ENCODE measurements at places on chromosomes 5 and 9.
A peak's percentile ranks its signal among the peaks of the same experiment; 100 is the strongest.

- no peak for DNase-seq
Measured at GRCh38 chr5:131461742-131462141, 173.3 kb downstream of the RAPGEF6 start.

- DNase-seq: peak; percentile 27
Measured at GRCh38 chr5:179803651-179804554, 2.8 kb downstream of the MGAT4B start.

DNA sequence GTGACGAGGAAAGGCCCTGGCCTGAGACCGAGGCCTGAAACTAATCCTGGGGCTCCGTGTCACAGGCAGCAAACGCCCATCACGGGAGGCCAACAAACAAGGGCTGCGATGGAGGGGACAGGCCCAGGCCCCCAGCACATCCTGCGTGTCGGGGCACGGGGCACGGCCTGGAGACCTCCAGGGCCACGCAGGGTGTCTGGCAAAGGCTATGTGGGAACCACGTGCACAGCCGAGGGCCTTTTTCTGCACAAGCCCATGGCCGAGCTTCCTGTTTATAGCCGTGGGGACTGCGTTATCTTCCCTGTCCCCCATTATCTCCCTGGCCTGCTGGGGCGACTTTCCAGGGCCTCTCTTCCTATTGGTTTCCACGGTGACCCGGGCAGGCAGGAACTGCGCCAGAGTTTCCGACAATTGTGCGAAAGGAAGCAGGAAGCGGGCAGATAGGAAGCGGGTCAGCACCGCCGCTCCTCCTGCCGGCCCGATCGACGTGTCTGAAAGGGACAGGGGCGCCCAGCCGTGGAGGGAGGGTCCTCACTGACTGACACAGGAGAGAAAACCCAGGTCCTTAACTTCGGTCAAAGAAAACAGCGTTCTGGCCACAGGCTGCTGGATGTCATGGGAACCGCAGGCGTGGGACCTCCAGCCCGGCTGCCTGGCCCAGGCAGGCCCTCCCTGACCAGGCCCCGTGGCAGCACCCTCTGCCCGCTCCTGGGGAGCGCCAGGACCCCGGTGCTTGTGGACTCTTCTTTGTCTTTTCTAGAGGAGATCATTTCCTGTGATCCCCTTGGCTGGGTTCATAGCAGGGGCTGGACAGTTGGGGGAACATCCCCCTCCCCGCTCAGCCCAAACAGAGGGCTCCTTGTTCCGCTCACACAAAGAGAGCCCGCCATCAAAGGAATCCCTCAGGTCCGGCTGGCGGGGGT is 29.1 kb upstream of the SEC16A start:
- no peak for DNase-seq

GRCh38 chr5:134136771-134137170 is 22.3 kb downstream of the TCF7 start:
- DNase-seq: no peak

- no peak for DNase-seq
Measured at GRCh38 chr9:79977510-79978197, 405.9 kb downstream of the TLE4 start.

DNA sequence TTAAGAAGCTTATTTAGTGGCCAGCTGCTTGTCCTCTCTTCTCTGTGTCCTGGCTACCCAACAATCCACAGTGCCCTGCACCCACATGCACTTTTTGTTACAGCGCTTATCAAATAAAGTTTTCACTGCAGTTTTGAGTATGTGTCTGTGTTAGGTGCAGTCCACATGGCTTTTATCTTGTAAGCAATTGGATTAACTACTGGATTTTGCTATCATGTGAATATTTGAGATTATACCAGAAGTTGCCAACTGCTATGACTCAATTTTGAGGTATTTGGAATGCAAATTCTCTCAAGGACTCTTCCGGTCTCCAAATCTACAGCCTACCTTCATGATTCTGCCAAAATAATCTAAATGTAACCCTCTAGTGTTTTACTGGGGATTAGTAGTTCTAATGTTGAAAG is 690.2 kb downstream of the NR2F1-AS1 start:
- no peak for DNase-seq

GRCh38 chr9:34994260-34994899 is 4.8 kb downstream of the DNAJB5 start:
- DNase-seq: no peak

DNA sequence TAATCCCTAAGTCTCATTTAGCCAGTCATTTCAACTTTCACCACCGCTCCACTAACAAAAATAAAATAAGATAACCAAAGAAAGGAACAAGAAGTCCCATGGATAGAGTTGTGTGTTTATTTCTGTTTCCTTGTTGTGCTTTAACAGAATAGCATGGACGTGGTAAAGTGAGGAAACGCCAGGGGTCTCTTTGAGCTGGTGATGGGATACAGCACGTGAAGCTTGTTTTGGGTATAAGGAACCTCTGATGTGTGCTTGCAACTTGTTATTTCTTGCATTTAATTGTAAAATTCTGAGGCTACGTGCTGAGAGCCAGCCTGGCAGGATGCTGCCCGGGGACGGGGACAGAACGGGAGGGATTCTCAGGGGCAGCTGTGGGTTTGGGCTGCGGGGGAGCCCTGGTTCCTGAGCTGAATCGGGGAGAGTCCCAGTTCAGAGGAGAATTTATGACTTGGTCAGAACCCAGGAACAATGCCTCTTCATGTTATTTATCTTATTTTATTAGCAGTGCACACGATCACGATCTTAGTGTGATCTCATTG is 63.4 kb downstream of the ANKRD33B start:
- DNase-seq: no peak

GRCh38 chr9:38043931-38044623 is 24.9 kb downstream of the SHB start:
- DNase-seq: no peak

GRCh38 chr9:83401328-83401900 is 136.8 kb downstream of the FRMD3 start:
- DNase-seq: no peak

DNA sequence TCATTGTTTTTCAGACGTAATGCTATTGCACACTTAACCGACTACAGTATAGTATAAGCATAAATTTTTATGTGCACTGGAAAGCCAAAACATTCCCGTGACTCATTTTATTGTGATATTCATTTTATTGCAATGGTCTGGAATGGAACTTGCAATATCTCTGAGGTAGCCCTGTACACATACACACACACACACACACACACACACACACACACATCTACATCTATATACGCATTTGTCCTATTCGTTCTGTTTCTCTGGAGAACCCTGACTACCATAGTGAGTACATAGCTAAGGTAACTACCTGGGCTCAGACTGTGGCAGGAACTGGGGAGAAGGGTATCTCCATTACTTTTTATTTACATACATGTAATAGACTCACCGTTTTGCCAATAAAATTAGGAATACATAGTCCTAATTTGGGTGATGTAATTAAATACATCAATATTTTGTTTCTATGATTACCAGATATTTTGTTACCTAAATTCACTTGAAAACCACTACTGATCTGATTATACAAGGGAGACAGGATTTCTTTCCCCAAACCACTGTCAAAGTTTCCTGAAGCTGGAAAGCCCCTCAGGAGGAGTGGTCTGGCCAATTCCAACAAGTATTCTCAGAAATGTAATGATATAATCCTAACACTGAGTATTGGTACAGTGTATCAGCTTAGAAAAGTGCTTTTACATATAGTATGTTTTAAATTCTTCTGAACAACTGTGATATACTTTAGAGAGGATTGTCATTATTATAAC is 74.0 kb upstream of the PLPP1 start:
- DNase-seq: no peak

- no peak for DNase-seq
Measured at GRCh38 chr5:3121813-3122212, 370.3 kb upstream of the IRX2 start.

GRCh38 chr9:4196376-4196775 is 103.5 kb downstream of the GLIS3 start:
- DNase-seq: no peak

DNA sequence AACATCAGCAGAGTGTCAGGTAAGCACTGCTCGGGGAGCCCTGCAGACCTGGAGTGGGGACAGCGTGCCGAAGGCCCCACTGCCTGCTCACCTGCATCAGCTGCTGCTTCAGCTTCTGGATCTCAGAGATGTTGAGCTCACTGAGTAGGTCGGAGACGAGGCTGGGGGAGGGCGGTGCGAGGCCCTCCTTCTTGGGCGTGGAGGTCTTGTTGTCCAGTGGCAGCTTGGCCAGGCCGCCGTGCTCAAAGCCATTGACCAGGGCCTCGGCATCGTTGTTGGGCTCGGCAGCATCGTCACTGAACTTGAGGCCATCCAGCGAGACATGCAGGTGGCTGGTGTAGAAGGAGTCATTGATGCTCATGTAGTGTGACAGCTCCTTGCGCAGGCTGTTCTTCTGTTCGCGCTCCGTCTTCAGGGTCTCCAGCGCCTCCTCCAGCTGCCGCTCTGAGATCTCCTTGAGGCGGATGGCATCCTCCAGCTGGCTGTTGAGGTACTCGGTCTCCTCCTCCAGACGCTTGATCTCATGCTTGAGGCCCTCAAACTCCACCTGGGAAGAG is 44.3 kb downstream of the BICD2 start:
- DNase-seq: no peak

DNA sequence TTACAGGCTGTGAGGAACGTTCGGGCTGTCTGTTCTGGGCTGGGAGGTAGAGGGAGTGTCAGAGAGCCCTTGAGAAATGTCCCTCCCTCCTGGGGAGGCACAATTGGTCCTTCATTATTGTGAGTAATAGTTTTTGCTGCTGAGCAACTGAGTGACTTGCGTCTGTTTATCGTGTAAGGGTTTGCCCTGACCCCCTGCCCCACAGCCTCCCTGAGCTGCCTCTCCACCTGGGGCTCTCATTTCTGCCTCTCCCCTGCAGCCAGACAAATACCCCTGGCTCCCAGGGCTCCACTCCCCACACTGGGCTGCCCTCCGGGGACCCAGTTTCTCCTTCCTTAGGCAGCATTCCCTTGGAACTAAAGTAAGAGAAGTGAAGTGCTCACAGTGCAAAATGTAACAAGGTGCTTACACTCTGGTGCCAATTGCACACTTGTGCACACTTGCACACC is 174.9 kb upstream of the MVB12B start:
- DNase-seq: no peak
